ENCODE measurements at places on chromosomes 3 and 15.

GRCh38 chr3:156826144-156826895, at the start of gene LEKR1:
Gene LEKR1 (plus strand): TSS chr3:156826353. CDS start chr3:156829330, 2,977 bp downstream.
- DNase-seq, result peak; percentile 89

DNA sequence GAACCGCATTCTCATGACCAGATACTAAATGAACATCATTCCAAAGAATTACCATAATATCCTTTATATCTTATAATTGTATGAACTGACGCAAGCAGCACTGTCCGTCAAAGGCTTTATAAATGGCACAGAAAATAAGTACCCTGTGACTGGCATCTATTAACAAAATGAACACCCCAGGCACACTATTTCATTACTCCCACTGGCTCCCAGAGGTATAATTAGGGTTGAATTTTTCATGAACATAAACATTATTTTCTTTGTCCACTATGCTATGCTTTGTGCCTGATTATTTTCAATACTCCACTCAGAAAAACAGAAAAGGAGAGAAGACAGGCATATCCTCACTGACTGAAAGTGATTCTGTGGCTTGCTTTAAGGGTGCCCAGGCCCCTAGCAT, 71.1 kb downstream of the LYZL4 start:
- DNase-seq, result no peak

DNA sequence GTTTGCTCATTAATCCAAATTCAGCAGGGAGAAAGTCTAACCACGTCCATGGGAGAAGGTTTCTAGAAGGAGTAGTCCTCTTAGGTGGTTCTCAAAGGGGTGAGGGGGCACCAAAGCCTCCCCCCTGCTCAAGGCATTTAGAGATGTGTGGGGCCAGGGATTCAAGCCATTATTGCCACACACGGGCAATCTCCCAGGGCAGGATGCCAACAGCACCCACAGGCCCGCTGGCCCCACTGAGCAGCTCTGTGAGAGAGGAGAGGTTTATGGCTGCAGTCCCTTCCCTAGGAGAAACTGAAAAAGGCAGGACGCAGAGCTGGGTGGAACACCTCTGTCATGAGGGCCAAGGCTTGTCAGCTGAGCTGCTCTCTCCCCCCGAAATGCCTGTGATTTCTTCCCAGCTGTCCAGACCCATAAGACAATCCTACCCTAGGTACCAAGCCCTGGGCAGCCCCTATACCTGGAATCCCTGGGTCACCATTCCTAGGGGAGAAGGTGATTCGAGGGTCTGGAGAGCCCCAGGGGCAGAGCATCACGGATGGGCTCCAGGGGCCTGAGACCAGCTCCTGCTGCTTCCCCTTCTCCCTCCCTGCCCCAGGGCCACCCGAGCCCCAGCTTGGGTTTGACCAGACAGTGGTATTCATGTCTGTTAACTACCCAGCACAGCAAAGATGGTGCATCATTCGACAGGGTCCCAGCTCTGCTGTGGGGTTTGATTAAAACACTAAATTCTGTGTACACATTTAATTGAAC, 39.0 kb downstream of the WHAMM start:
- DNase-seq, result no peak

DNA sequence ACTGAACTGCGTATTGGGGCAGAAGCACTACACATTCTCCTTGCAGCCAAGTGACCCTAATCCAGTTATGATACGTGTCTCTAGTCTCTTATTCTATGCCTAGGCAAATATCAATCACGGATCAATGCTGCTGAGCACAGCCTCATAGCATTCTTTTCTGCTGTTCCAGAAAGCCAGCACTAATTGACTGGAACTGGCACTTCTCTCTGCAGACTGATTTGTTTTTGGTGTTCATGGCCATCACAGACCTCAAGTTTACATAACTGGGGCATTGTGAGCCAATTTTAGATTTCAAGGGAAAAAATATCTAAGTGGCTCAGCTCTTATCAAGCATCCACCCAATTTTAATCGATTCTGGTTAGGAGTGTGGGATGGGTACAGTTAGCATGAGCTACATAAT, 37.9 kb downstream of the GLDN start:
- DNase-seq, result no peak

- DNase-seq, result no peak
Observed at GRCh38 chr15:70127770-70128413, 30.2 kb upstream of the TLE3 start.

GRCh38 chr15:70494852-70495571, 268.3 kb downstream of the UACA start:
- no peak for DNase-seq

DNA sequence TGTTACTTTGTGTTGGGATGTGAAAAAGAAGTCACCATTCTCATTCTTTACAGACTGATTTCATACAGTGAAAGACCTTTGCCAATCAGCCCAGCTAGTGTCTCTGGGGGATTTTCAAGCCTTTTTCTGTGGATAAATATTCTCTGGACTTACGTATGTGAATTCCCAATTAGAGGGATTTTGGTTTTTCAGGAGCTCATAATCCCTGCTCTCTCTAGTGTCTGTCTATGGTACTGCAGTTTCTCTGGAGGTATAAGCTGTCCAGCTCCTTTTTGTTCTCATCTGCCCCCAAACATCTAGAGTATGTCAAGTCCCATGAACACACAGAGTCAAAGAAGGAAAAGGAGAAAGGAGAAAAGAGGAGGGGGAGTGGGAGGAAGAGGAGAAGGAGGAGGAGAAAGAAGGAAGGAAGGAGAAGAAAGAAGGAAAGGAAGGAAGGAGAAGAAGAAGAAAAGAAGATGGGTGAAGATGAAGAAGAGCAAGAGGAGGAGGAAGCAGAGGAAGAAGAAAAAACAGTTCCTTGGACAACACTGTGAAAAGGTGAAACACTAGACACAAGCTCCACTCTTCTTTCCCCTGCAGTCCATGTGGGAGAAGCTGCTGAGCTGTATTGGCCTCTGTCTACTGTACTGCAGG, 218.6 kb downstream of the GREM1 start:
- DNase-seq, result no peak

DNA sequence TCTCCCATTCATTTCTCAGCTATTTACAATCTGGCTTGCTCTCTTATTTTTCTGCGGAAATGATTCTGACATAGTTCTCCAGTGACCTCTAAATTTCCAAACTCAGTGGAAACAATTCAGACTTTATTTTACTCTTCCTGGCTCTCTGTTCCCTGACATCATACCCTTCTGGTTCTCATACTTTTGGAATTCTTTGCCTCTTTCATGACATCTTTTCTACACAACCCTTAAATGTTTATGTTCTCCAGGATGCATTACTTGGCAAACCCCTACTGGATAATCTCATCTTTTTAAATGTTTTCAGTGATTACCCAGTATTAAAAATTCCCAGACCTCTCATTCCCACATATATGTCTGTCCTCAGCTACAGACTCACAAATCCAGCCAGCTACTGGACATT, 23.9 kb upstream of the PLSCR4 start:
- DNase-seq, result no peak

DNA sequence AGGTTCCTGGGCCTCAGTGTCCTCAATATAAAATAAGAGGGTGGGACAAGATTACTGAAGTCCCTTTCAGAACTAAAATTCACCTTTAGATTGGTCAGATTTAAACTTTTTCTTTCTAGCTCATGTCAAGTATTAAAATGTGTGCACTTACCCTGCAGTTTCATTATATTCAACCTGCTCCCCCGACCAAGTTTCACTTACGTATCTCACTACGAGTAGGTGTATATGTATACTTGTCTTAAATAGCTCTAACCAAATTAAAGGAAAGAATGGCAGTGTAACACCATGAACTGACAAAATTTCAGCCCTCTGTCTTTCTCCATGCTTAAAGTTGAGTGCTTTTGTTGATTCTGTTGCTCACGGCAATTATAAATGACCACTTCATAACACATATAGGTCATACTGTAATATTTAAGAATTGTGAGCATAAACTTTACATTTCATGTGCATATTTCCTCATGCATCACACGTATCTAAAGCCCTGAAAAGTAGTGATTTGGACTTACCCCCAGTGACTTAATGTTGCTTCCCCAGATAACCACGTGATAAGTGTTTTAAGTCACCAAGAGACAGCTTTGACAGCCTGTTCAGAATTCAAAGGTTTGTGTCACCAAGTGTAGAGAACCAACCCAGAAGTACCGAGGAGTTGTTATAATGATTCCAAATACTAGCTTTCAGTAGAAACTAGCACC, 70.0 kb downstream of the PGPEP1L start:
- no peak for DNase-seq

GRCh38 chr3:190345027-190345821, 23.0 kb upstream of the CLDN1 start:
- no peak for DNase-seq

DNA sequence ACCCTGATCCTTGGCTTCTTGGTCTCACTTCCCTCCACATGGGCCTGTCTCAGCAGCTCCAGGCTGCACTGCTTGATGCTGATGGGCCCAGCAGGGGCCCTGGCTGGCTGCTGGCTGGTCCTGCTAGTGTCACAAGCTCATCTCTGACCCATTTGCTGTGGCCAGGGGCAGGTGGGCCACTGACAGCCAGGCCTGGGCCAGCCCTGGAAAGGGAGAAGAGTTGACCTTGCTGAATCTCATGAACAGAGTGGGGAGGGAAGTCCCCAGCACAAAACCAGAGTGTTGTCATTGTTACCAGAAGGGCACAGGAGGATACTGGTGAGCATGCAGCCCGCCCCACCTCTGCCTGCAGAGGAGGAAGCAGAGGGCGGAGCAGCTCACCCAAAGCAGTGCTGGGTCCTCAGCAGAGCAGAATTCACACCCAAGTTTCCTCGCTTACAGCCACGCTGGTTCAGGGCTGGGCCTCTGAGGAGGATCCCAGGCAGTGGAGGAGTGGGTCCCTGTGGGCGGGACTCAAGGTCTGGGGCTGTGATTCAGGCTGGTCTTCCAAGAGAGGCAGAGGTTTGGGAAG, 7.6 kb upstream of the KLF15 start:
- DNase-seq, result no peak

- no peak for DNase-seq
Observed at GRCh38 chr3:11641683-11642430, 1.9 kb downstream of the VGLL4 start.

DNA sequence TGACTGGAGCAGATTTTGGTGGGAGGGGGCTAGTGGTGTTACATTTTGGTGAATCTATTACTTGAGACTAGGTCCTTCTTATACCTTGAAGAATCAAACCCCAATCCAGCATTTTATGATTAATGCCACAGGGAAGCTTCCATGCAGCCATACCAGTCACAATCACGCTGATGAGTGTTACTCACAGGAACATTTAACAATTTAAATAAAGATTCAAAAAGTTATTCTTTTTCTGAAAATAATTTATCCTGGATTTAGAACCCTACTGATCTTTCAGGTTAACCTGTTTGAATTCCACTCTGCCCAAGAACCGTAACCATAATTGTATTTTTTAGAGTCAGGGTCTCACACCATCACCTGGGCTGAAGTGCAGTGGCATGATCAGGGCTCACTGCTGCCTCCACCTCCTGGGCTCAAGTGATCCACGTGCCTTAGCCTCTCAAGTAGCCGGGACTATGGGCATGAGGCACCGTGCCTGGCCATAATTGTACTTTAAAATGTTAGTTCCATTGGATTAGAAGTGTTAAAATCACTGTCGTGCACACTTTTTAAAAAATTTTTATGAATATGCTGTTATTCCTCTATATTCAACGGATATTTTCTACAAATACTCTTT, 929 bp upstream of the MTMR10 start:
- DNase-seq, result no peak

GRCh38 chr3:171648069-171648468, 162.2 kb downstream of the PLD1 start:
- no peak for DNase-seq

DNA sequence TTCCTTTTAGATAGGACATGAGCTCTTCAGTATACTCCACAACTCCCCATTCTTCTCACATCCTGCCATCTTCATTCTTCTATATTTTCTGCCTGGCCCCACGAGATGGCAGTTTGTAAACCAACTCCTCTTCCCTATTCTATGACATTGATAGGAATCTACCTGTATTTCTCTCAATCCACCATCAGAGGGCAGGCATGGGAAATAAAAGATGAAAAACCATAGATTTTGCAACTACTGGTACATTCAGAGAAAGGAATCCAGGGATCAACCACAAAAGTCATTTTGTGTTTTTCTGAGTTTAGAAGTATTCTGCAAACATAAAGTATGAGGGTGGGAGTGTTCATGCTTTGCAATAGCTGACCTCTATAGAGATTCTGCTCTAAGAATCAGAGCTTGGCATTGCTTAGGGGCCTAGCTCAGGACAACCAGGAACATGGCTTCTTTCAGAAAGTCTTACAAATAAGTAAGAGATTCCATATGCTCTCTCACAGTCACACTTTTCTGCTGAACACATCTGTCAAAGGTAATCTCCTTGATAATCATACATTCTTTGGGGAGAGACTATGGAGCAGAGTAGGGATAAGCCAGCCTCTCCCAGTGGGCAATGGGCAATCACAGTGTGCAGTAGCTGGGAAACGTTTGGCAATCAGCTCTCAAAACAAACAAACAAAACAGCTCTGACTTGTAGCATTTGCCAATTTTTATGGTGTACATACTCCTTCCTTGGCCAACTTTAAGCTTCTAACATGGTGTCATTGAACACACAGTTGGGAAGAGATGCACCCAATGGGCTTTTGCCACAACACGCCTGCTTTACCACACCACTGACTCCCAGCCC, 43.1 kb upstream of the SLC25A36 start:
- DNase-seq, result no peak

- DNase-seq, result no peak
Observed at GRCh38 chr3:18114894-18115293, 310.2 kb downstream of the SATB1 start.

- DNase-seq, result no peak
Observed at GRCh38 chr15:83612898-83613635, 40.9 kb upstream of the ADAMTSL3 start.

GRCh38 chr3:45792036-45792435, 4.3 kb downstream of the SLC6A20 start:
- no peak for DNase-seq

DNA sequence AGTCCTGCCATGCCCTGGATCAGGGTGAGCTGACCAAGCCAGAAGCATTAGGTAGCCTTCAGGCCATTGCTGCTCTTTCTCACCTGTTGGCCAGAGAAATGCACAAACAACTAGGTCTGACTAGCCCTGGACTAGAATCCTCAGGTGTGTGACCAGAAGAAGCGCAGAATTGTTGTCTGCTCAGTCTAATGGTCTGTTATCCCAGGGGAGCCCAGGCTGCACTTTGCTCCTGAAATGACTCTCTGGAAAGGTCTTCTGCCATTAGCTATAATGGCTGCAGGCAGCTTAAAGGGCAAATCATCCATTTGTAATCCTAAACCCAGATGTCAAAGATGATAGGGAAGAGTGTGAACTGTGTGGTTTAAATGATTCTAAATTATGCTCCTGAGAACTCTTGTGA, 246.1 kb downstream of the NFKBIZ start:
- DNase-seq, result peak; percentile 67

GRCh38 chr3:119293105-119293870, 895 bp upstream of the ARHGAP31 start:
- no peak for DNase-seq

DNA sequence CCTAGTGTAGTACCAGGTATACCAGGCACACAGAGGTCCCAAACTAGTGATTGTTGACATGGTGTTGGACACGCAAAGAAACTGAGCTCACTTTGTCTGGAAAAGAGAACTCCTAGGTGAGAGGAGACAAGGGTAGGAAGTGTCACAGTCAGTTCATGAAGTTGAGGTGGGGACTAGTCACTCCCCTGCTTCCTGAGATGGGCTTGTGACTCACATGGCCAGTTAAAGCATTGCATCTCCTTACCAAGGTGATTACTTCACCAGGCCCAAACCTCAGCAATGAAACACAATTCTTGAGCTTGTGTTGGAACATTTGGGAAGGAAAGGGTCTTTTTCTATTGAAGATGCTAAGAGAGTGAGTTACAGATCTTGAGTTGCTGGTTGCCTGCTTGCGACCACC, 49.2 kb upstream of the RAD18 start:
- no peak for DNase-seq

Measured in glutamatergic neuron (in vitro differentiated cells).